NCI-H1092 treated with DMSO at 0.1 percent for 48 hours (cell line): ENCODE measurements at places on chromosomes 7 and 10.

GRCh38 chr10:124632064-124632531 lies 112.1 kb downstream of the FAM53B start:
- DNase-seq: peak; percentile 66

GRCh38 chr10:113127901-113128283 lies 177.8 kb downstream of the TCF7L2 start:
- no peak for DNase-seq

DNA sequence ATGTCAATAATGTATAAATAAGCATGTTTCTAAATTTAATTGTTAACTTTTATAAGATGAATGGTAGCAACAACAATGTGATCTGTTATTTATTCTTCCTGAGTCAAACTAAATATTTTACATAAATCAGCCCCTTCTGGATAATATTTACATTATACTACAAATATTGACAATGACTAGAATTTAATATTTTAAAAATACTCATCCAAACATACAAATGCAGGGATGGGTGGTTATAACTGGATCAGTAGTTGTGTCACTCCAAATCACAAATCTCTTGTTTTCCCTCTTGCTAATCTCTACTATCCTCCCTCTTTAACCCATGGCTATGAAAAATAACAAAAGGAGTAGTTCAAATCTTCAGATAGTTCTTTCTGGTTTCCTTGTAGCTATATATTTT lies 407.0 kb downstream of the HTR7 start:
- no peak for DNase-seq

DNA sequence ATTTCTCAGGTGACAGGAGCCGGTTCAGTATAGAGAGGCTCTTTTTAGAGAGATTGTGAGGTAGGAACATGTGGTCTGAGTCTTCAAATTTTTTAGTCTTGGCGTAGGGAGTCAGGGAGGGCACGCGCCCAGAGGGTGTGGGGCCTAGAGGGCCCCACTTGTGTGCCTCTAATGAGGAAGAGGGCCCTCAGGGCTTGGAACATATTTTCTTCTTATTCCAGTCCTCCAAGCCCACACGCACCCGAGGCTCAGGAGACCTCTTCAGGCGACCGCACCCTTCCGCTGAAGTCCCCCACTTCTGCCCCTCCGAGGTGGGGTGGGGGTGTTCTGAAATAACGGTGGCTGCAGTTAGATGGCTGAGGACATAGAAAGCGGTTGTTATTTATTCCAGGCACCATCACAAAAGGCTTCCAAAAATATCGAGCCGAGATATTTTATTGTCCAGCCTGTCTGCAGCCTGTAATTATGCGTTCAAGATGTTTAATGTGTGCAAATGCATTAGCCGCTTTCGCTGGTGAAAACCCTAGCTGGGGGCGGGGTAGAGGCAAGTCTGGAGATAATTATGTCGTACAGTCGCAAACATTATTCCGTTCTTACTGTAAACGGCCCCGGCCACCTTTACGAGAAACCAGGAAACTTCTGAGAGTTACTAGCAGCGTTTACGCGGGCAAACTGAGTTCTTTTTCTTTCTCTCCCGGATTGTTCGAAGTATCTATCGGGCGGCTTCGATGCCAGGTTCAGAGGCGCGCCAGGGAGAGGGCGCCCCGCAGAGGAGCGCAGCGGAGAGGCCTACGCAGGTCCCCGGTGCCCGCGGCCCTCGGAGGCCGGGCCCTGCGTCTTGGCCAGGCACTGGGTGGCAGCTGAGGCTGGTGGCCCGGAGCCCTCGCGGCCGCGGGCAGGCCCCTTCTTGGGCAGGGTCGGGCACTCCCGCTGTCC lies 12.9 kb upstream of the HOXA13 start:
- peak; percentile 19 for DNase-seq

- DNase-seq: no peak
These were observed 8.8 kb upstream of the REPIN1 start for GRCh38 chr7:150359622-150360362.

GRCh38 chr10:102644066-102644645 lies at the start of gene TRIM8:
TRIM8 (plus strand) TSS chr10:102644479; CDS start chr10:102644618, 139 bp downstream.
- peak; percentile 41 for DNase-seq

GRCh38 chr10:80488539-80489066 lies 34.5 kb downstream of the TSPAN14 start:
- no peak for DNase-seq

DNA sequence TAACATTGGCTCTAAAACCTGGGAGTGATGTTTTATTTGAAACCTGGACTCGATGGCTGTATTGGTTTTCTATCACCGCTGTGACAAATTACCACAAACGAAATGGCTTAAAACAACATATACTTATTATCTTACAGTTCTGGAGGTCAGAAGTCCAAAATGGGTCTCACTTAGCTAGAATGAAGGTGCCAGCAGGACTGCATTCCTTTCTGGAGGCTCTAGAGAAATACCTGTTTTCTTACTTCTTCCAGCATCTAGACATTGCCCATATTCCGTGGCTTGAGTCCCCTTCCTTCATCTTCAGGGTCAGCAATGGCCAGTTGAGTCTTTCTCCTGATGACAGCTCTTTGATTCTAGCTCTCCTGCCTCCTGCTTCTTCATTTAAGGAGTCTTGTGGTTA lies 44.3 kb upstream of the STEAP1B start:
- DNase-seq: no peak

GRCh38 chr10:96468845-96469244 lies 44.9 kb downstream of the TLL2 start:
- DNase-seq: no peak

GRCh38 chr7:67448271-67448670 lies 451.6 kb downstream of the TYW1 start:
- DNase-seq: no peak

- no peak for DNase-seq
These were observed 24.2 kb downstream of the ARL5B start for GRCh38 chr10:18683427-18683826.

DNA sequence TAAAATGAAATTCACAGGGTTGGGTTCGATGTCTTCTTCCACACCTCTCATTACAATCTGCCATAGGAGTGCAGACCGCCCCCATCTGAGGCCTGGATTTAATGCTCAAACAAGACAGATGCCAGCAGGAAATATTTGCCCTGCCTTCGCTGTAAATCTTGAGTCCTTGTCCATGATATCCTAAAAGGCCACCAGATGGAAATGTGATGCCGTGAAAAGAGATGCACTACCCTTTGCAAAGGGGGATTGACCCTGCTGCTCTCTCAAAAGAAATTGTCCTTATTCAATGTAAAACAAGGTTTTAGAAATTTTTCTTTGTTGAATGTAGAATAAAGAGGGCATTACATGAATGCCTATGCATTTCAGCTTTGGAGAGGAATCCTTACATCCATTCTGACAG lies 37.5 kb downstream of the AGAP4 start:
- no peak for DNase-seq

DNA sequence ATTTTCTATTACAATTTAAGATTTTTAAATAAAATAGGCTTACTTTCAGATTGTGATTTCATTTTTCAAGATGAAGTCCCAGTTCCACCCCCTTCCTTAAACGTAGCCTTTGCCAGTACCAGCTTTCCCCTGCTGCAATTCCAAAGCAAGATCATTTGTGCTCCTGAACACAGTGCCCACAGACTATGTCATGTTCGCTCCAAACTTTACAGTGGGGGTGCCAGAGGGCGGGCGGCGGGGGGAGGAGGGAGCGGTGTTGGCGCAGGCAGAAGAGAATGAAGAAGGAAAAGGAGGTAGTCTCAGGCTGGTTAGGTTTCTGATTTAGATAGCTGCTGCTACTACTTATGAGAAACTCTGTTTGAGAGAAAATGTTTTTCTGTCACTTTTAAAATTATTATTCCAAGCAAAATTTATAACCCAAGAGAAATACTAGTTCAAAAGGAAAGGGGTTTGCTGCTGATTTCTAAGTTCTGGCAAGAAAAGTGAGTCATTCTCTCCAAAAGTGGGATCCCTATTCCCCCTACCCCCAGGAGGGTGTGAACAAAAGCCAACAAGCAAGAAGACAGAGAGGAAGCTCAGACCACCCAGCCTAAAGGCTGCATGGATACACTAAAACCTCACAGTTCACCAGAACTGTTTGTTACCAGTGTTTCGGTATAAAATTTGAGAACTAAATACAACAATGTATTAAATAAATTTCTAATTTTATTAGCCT lies 109.6 kb downstream of the SRPK2 start:
- DNase-seq: no peak

GRCh38 chr10:44397476-44398225 lies 12.8 kb upstream of the CXCL12 start:
- no peak for DNase-seq

DNA sequence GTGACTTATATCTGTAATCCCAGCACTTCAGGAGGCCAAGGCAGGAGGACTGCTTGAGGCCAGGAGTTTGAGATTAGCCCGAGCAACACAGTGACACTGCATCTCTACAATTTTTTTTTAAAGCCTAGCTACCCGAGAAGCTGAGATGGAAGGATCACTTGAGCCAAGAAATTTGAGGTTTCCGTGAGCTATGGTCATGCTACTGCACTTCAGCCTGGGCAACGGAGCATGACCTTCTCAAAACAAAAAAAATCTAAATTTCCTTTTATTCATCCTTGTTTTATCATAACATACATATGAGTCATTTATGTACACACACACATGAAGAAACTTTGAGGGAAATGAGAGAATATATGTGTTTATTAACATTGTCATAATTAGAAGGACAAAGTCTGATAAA lies 277.5 kb upstream of the MAGI2 start:
- no peak for DNase-seq
